ENCODE measurements at places on chromosomes 1 and 21.

GRCh38 chr21:45937721-45938452 lies 43.7 kb upstream of the COL6A1 start:
- DNase-seq: no peak

GRCh38 chr1:226809785-226810571 lies 60.4 kb upstream of the PSEN2 start:
- no peak for DNase-seq

DNA sequence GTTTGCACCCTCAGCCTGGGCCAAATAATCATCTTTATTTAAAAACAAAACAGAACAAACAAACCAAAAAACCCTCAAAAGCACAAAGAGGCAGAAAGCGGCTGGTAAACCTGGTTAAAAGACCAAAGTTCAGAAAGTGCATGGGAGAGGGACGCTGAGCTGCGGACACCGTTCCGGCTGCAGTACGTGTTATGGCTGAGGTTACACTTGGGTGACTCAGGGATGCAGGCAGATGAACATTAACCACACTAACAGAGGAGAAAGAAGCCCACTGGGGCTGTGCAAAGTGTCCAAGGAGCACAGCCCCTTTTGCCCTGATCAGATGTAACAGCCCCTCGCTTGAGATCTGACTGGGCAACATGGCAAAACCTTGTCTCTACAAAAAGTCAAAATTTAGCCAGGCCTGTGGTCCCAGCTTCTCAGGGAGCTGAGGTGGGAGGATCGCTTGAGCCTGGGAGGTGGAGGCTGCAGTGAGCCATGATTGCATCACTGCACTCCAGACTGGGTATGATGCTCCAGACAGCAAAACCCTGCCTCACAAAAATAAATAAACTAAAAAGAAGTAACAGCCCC lies 28.3 kb downstream of the GPR157 start:
- no peak for DNase-seq

DNA sequence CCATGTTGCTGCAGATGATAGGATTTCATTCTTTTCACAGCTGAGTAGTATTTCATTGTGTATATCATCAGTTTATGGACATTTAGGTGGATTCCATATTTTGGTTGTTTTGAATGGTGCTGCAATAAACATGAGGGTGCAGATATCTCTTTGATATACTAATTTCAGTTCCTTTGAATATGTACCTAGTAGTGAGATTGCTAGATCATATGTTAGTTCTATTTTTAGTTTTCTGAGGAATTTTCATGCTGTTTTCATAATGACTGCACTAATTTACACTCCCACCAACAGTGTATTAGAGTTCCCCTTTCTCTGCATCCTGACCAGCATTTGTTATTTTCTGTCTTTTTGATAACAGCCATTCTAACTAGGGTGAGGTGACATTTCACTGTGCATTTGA lies 82.1 kb downstream of the BRINP2 start:
- no peak for DNase-seq

All from OCI-LY7 (cell line).